ENCODE measurements at places on chromosomes 16 and 17.

- DNase-seq, result no peak
Observed at GRCh38 chr16:16189842-16190241, 33.5 kb downstream of the ABCC6 start.

GRCh38 chr16:17244872-17245551 lies 225.7 kb downstream of the XYLT1 start:
- no peak for DNase-seq

- DNase-seq, result no peak
Observed at GRCh38 chr17:8960325-8961140, 5.0 kb downstream of the PIK3R5 start.

- no peak for DNase-seq
Observed at GRCh38 chr16:72884573-72884972, 163.4 kb downstream of the ZFHX3 start.

DNA sequence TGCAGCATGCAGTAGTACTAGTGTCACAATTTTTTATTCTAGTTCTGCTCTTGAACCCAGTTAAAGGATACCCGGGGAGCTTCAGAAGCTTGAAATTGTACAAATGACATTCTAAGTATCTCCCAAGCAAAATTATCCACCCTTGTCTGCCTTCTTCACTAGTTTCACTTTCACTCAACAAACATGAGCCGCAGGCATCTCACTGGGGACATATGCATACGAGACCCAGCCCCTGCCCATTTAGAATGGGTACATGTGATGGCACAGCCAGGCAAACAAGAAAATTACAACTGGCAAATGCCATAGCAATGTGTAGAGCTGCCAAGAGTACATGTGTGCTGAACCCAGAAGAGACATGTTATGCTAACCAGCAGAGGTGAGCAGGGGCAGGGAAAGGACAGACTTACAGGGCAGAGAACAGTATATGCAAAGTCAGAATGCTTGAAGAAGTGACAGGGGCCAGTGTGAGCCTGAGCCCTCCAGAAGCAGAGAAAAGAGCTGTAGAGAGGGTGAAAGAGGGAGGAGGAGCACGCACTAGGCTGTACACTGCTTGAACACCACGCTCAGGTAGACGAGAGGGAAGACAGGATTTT lies 8.3 kb downstream of the GINS2 start:
- DNase-seq, result no peak

DNA sequence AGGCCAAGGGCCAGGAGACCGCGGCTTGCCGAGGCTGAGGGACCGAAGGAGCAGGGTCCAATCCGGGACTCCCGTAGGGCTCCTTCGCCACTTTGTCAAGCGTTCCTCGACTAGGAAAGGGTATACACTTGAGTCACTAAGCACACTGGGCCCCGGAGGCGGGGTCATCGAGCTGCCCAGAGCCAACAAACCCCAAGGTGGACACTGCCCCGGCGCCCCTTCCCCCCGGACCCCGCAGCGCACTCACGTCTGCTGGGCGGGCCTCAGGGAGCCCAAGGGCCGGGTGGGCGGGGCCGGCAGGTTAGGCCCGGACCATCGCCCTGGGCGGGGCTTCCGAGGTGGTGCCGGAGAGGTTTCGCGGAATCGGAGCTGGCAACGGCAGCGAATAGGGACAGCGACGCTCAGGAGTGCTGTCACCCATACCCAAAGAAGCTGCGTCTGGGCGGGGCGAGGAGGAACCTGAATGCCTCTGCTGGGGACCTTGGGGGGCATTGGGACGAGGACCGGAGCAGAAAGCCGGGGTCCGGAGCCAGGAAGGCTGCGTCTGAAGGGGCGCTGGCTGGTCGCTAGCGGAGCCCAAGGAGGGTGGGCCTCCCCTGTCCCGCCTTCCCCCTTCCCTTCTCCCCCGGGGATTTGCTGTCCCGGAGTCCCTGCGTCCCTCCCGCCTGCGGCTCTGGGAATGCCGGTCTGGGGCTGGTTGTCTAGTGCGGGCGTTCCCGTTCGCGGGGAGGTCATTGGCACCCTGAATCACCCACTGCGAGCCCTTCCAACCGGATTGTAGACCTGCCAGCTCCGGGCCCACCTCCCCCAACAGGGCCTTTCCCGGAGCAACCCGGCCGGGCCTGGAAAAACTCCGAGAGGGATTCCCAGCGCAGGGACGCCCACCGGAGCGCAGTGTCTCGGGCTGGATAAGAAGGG lies 118.2 kb upstream of the SMURF2 start:
- no peak for DNase-seq

GRCh38 chr17:21100636-21101035 lies 26.1 kb upstream of the DHRS7B start:
- DNase-seq, result no peak

DNA sequence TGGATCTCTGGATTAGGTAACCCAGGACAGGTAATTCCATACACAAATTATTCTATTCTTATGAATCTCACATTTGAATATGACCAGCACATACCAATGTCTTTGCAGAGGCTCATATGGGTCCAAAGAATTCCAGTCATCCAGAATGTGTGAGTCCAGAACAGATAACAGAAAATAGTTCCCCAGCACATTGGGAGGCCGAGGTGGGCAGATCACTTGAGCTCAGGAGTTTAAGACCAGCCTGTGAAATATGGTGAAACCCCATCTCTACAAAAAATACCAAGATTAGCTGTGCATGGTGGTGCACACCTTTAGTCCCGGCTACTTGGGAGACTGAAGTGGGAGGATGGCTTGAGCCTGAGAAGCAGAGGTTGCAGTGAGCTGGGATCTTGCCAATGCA lies 26.9 kb downstream of the HYDIN start:
- DNase-seq, result no peak

GRCh38 chr16:75836347-75837010 lies 110.2 kb upstream of the CPHXL start:
- no peak for DNase-seq

All from D721Med (cell line).